ENCODE measurements at places on chromosomes 3 and 15. TPM values are rescaled to one million over a fixed set of nuclear protein-coding genes. Genes with fewer than 3 reads are reported as not detected.

MFN1 gene
- total RNA-seq: 86.1 TPM

ITPKA gene
- total RNA-seq: 0.71 TPM

- no peak for DNase-seq
Observed at GRCh38 chr3:160330109-160330508, 68.9 kb downstream of the IFT80 start.

DNA sequence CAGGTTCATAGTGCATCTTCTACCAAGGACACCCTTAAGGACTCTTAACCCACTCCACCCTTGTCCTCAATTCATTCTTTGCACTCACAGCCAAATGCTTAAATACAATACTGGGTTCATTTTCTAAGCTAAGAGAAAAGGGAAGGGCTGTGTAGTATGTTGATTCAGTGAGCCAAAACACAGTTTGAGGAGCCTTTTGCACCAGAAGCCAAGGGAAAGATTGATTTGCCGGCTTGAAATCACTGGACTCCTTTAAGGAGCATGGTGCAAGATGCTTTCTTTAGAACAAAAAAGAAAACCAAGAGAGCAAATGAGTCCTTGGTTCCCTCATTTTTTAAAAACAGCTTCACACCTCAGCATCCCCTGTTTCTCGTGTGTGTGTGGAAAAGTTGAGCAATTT is 47.8 kb downstream of the BOC start:
- no peak for DNase-seq

- no peak for DNase-seq
Observed at GRCh38 chr15:75362642-75363249, 5.7 kb downstream of the MAN2C1 start.

- DNase-seq: no peak
Observed at GRCh38 chr3:140244893-140245292, 309.9 kb downstream of the CLSTN2 start.

GRCh38 chr15:58077427-58077826 is 11.9 kb upstream of the ALDH1A2 start:
- no peak for DNase-seq

DNA sequence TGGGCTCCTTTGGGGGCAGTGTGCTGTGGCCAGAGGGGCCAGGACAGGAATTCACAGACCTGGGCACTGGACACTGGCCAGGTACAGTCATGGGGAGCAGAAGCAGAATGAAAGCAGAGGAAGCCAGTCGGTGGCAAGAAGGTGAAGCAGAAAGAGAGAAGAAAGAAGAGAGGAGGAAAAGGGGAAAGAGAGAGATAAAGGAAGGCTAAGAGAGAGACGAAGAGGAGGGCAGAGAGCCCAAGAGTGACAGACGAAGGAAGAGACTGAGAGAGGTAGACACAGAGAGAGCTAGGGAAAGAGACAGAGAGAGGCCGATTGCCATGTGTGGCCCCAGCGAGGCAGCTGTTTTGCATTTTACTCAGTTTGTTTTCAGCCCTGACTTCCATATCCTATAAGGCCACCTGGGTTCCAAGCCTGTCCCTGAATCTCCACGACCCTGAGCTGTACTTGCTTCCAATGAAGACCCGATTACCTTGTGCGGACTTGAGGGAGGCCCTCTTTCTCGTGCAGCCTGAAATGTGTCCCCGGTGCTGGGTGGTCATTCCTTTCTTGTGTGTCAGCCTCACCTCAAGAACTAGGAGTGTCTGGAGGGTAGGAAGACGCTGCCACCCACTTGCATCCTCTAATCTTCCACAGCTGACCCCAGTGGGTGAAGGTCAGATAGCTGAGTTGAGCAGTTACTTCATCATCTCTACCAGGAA is 73.9 kb downstream of the LSM3 start:
- DNase-seq: no peak

GRCh38 chr3:126049289-126050049 is 34.5 kb downstream of the SLC41A3 start:
- DNase-seq: no peak

GRCh38 chr3:1439395-1439794 is 346.6 kb downstream of the CNTN6 start:
- DNase-seq: no peak

Measured in left cardiac atrium (tissue), 4 donors.